ENCODE measurements at places on chromosomes 3 and 15.

DNA sequence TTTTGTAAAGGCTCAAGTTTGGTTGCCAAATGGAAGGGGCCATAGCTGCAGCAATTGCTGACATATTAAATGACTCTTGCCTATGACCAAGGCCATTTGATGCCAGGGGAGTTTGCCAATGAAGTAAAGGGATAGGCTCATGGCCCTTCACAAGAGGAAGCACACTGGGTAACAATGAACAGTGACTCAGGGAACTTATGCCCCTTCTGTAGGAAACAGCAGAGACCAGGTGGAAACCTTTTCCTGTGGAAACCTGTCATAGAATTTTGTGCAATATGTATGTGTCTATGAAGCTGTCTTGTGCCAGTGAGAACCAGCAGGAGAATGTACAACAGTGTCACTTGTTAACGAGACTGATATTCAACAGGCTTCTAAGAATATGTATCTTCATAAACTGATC, 25.4 kb upstream of the AVEN start:
- DNase-seq = no peak

DNA sequence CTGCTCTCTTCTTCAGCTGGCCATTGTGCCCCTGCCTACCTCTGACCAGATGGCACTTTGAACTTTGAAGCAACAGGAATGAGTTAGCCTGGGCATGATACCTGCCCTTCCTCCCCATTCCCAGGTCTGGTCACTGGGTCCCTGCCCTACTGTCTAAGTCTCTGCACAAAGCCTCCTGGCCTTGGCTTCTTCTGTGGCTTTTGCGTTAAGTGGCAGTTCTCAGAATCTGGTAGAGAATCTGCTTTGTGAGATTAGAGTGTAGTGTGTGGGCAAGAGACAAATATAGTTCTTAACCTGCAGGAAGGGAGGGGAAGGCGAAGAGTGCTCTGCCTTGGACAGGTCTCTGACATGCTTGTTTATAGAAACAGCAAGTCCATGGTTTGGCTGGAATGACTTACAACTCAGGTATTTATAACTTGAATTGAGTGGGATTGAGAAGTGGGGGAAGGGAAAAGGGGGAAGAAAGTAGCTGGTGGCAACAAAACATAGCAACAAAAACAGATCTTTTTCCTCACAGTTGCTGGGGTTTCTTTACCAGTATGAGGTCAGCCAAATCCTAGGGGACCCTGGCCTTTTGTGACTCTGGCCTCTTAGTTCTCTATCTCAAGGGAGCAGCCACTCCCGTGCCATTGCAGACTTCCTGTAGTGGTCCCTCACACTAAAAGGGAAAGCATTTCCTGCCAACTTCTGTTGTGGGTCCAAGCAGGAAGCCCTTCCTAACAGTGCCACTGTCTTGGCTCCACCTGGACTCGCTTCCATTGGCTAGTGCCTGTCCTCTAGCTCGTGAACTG, 16.7 kb downstream of the MAPKBP1 start:
- DNase-seq = no peak

GRCh38 chr3:122101646-122102045, 46.5 kb downstream of the CD86 start:
- DNase-seq = no peak

DNA sequence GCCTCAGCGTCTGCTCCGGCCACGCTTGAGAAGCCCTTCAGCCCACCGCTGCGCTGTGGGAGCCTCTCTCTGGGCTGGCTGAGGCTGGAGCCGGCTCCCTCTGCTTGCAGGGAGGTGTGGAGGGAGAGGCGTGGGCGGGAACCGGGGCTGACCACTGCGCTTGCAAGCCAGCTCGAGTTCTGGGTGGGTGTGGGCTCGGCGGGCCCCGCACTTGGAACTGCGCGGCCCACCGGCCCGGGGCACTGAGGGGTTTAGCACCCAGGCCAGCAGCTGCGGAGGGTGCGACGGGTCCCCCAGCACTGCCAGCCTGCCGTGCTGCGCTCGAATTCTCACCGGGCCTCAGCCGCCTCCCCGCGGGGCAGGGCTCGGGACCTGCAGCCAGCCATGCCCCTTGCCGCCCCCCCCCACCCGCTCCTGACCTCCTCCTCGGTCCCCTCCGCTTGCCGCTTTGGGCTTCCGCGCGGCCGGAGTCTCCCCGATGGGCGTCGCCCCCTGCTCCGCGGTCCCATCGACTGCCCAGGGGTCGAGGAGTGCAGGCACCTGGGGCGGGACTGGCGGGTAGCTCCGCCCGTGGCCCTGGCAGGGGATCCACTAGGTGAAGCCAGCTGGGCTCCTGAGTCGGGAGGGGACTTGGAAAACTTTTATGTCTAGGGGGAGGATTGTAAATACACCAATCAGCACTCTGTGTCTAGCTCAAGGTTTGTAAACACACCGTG, 106.7 kb downstream of the RAP2B start:
- DNase-seq = no peak

- DNase-seq = no peak
Measured at GRCh38 chr15:38215707-38216106, 36.9 kb upstream of the SPRED1 start.

GRCh38 chr15:56320316-56320715, 44.9 kb upstream of the TEX9 start:
- DNase-seq = no peak

DNA sequence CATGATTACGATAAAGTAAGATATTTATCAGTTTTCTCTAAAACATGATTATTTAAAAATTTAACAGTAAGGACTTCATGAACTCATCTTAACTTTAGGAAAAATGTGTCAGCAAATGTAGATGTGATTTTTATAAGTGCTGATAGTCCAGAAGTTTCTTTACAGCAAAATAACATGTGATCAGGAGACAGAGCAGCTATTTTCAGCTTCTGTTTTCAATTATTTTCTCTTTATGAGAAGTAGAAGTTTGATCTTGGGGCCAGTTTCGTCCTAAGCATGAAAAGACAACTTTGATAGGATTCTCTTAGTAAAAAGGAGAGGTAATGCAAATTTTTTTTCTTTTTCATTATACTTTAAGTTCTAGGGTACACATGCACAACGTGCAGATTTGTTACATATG, 96.5 kb upstream of the TSPAN3 start:
- DNase-seq = no peak

DNA sequence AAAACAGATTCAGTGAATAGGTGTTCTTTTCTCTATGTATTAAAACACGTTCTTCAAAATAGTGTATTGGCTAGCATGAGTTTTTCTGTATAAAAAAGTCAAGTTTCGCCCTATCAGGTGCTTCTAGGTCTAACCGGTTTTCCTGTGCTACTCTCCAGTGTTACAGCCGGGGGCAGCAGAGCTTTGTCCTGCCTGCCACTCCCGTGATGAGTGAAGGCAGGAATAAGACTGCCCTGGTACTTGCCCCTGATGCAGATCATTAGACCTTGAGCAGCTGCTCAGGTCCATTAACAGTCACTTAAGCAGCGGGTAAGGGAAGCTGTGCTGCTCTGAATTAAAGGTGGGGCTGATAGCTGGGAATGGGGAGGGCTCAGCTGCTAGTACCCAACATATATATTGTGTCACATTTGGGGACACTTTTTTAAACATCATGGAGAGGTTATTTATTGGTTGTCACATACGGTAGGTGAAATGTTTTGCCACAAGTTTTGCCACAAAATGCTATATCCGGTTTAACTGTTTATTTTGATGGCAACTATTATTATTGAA, 1.3 kb upstream of the UNC13C start:
- DNase-seq = no peak

DNA sequence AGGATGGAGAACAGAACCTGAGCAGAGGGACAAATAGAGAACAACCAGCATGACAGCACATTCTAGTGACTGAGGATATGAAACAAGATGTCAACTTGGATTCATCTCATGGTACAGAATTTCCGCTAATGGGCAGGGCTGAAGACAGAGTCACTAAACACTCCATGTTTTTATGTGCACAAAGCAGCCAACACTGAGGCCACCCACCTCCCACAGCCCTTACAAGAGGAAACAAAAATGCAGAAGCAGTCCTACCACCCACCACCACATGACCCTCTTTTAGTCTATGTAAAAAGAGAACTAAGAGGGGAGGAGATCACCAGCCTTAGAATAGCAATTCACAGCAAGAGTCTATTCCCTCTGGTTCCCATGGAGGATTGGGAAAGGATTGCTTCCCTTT, 131.4 kb upstream of the UBE2E2 start:
- DNase-seq = no peak

GRCh38 chr15:24067733-24068501, 380.8 kb upstream of the NDN start:
- no peak for DNase-seq

DNA sequence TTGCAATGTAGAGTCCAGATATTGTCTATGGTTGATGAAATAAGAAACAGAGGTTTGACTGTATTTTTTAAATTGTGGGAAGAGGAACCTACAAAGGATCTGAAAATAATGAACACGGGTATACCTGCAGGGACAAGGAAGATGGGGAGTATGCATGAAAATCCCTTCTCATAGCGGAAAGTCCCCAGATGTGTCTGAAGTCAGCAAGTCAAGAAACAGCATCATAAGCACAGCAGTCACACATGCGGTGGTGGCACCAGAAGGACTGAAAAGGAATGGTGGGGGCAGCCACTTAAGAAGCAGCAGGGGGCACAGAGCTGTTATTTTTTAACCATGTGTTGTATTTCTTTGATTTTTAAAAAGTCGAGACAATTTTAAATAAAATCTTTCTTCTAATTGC, 4.7 kb downstream of the MRPS11 start:
- no peak for DNase-seq

GRCh38 chr3:46523556-46523955, 25.8 kb downstream of the RTP3 start:
- no peak for DNase-seq

Data from esophagus squamous epithelium (tissue), 5 donors.